ENCODE measurements at places on chromosomes 12 and 14.

DNA sequence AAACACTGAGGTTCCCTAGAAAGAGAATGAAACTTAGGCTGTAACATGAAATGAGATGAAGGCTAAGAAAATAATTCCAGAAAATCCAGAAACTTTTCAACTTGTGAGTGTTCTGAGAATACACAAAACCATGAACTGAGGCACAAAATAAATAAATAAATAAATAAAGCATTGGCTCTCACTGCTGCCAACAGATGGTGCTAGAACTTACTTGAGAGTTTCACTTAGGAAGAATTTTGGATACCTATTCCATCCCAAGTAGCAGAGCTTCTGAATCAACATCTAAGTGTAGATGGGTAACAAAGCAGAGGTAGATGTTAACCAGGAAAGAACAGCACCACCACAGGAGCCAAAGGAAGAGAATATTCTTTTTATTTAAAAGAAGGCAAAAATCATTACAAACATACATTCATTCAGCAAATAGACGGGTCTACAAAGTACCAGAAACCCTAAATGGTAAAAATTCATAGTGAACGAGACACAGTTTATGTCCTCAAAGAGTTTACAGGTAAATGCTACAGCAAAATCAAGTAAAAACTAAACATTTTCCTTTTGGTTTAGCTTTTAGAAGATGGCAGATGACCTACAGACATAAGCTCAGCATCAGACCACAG lies 16.7 kb downstream of the EPS8 start:
- no peak for DNase-seq

DNA sequence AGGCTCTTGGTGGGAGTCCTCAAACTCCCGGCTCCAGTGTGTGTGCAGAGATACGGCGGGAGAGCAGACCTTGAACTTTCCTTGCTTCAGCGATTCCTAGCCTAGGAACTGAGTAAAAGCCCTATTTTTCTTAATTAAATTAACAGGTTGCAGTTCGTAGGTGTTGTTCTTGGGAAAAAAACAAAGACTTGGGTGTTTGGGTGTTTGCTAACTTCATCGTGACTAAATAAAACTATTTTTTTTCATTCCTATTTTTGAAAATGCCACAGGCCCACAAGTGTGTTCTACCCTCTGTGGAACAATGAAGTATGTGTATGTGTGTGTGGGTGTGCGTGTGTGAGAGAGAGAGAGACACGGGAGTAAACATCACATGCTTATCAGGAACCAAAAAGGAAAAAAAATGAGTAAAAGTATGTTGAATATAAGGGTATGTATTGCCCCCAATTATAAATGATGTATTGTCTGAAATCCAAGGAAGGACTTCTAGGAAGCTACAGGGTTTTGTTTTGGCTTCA lies 651 bp downstream of the TMEM117 start:
- DNase-seq, result no peak

DNA sequence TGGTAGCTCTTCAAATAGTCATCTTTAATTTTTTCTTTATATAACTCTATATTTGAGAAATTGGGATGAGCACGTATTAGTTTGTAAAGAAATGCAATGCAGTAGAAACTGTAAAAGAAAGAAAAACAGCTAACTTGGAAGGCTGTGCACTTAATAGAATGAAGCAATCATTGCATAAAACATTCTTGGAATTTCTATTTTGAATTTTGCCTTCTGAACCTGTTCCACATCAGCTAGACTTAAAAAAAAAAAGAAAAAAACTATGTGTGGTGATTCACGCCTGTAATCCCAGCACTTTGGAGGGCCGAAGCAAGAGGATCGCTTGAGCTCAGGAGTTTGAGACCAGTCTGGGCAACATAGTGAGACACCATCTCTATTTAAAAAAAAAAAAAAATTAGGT lies 29.4 kb downstream of the SCN8A start:
- peak; percentile 3 for DNase-seq

DNA sequence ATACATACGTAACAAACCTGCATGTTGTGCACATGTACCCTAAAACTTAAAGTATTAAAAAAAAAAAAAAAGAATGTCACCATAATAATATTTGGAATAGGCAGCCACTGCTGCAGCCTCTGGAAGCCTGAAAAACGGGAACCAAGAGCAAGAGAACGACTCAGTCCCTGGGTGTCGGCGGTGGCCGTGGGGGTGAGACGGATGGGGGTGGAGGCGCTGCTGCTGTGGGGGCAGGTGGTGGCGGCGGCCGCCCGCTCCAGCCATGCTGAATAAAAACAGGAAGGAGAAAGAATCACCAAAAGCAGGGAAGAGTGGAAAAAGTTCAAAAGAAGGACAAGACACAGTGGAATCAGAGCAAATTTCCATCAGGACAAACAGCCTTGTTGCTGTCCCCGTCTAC lies 46.9 kb downstream of the ZFYVE21 start:
- no peak for DNase-seq

DNA sequence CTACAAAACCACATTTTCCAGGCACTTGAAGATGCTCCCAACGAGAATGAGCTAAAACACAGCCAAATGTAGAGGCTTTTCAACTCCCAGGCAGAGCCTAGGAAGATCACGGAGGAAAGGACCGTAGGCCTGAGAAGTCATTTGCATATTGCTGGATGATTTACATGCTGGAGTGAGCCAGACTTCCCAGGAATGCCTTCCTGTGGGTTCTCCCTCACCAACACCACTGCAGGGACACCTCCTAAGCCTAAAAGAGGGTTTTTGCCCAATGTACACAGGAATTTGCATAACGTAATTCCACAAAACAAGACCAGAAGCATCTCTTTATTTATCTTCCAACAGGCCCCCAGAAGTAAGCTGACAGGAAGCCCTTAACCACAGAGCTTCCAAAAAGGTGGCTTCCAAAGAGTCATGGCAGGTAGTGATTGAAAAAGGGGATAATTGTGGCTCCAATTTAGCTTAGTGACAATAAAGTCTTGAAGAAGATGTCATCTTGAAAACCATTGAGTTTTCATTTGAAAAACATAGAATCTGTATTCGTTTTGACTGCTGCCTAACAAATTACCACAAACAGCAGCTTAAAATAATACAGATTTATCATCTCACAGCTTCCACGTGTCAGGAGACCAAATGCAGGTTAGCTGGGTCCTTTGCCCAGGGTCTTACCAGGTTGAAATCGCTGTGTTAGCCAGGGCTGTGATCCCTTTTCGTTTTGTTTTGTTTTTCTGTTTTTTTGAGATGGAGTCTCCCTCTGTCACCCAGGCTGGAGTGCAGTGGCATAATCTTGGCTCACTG lies 116.2 kb downstream of the EGLN3 start:
- no peak for DNase-seq

Data from kidney glomerular epithelial cell (primary cell).